ENCODE measurements at places on chromosomes 6 and 20.
A peak's percentile ranks its signal among the peaks of the same experiment; 100 is the strongest.

DNA sequence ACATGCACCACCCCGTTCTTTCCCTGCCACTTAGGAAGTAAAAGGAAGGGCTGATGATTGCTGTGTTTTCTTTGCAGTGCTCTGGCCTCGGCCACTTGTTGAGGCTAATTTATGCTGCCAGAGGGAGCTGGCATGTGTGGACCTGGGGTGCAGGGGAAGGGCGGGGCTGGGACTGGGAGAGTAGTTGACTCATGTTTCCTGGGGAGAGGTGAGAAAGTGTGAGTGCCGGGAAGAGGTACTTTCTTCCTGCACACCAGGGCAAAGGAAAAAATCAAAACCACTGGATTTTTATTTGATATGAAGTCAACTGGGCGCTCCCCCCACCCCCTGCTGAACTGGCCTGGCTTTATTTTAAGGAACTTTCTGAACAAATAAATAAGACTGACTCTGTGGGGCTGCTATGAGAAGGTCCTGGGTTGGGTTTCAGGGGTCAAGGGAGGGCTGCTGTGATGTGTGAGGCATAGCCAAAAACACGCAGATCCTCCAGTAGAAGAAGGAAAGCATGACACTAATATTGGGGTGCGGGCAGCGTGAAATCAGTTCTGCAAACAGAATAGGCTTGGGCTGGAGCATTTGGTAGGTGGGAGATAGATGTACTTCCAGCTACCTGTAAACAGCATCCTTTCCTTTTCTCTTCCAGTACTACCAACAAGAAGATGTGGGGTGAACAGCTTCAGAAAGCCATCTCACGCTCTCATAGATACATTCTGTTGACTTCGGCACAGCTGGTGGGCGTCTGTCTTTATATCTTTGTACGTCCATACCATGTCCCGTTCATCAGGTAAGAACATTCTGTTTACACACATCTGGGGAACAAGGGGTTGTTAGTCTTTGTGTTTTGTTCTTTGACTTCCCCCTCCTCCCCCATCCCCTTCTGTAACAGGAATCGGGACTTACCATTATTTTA, 87.5 kb downstream of the SYNJ2 start:
- H3K36me3 ChIP-seq = peaks cover 42% of the 10 kb centered on the region
- no peak for DNase-seq
- H3K4me3 ChIP-seq = no peak overlapping the region
- H3K27me3 ChIP-seq = no peaks in the 10 kb centered on the region
- no peak overlapping the region for H3K27ac ChIP-seq

DNA sequence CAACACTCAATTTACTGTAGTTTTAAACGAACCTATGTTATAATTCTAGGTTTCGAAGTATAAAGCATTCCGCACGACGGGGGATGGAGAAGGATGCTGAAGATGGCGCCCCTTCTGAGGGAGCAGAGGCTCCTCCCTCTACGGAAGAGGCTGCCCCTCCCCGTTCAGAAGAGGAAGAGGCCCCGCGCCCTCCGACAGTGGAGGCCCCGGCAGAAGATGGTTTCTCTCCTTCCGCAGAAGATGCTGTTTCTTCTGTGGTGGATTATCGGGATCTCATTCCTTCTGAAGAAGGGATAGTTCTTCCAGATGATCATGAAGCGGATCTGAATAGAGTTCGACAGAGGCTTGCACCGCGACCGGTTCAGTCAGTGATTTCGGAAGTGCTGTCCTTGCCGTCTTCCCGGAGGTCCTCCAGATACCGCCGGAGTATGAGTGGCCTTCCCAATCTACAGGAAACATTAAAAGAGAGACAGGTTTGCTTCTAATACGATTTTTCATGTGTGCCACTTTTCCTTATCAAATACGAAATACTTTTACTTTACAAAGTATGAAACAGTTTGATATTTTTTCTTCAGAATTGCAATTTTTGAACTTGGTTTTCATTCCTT, 7.7 kb downstream of the DNAH8 start:
- DNase-seq = no peak
- H3K36me3 ChIP-seq = no peaks in the 10 kb centered on the region
- H3K4me1 ChIP-seq = peaks cover 20% of the 10 kb centered on the region
- no peak overlapping the region for H3K27ac ChIP-seq

GRCh38 chr6:98838032-98838431, 3.7 kb downstream of the POU3F2 start:
- no peak overlapping the region for H3K27ac ChIP-seq
- no peak overlapping the region for H3K4me3 ChIP-seq
- peaks cover 20% of the 10 kb centered on the region for H3K4me1 ChIP-seq
- H3K36me3 ChIP-seq = peaks cover 2% of the 10 kb centered on the region
- H3K27me3 ChIP-seq = peaks cover 82% of the 10 kb centered on the region

GRCh38 chr6:43436577-43437282, 9.4 kb downstream of the ABCC10 start:
- no peaks in the 10 kb centered on the region for H3K4me1 ChIP-seq
- H3K36me3 ChIP-seq = peaks cover 11% of the 10 kb centered on the region
- H3K27me3 ChIP-seq = no peaks in the 10 kb centered on the region
- DNase-seq = no peak
- H3K4me3 ChIP-seq = no peak overlapping the region
- no peak overlapping the region for H3K27ac ChIP-seq

DNA sequence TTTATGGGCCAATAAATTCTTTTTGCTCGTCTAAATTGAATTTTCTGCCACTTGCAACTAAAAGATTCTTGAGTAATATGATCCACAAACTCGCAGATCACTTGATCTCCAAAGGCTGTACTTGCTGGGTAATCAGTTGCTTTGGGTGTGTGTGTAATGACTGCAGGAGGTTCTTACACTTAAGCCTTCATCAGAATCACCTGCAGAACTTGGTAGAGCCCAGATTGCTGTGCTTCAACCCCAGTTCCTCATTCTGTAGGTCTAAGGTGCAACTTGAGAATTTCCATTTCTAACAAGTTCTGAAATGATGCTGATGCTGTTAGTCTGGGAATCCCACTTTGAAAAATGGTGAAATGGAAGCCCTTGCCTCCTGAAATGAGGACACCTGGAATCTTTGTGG, 12.9 kb upstream of the FKBP1A start:
- no peak for DNase-seq
- H3K4me3 ChIP-seq = no peak overlapping the region
- H3K4me1 ChIP-seq = peaks cover 8% of the 10 kb centered on the region
- H3K36me3 ChIP-seq = peaks cover 8% of the 10 kb centered on the region

GRCh38 chr20:58106143-58106750, 122.2 kb downstream of the ANKRD60 start:
- no peaks in the 10 kb centered on the region for H3K36me3 ChIP-seq
- no peak overlapping the region for H3K4me3 ChIP-seq
- H3K27me3 ChIP-seq = peaks cover 4% of the 10 kb centered on the region
- no peak for DNase-seq
- H3K27ac ChIP-seq = no peak overlapping the region
- no peaks in the 10 kb centered on the region for H3K4me1 ChIP-seq

GRCh38 chr6:14975471-14975817, 270.4 kb upstream of the JARID2 start:
- peaks cover 2% of the 10 kb centered on the region for H3K36me3 ChIP-seq
- no peaks in the 10 kb centered on the region for H3K4me1 ChIP-seq
- no peaks in the 10 kb centered on the region for H3K27me3 ChIP-seq
- no peak overlapping the region for H3K27ac ChIP-seq
- H3K4me3 ChIP-seq = no peak overlapping the region
- no peak for DNase-seq

DNA sequence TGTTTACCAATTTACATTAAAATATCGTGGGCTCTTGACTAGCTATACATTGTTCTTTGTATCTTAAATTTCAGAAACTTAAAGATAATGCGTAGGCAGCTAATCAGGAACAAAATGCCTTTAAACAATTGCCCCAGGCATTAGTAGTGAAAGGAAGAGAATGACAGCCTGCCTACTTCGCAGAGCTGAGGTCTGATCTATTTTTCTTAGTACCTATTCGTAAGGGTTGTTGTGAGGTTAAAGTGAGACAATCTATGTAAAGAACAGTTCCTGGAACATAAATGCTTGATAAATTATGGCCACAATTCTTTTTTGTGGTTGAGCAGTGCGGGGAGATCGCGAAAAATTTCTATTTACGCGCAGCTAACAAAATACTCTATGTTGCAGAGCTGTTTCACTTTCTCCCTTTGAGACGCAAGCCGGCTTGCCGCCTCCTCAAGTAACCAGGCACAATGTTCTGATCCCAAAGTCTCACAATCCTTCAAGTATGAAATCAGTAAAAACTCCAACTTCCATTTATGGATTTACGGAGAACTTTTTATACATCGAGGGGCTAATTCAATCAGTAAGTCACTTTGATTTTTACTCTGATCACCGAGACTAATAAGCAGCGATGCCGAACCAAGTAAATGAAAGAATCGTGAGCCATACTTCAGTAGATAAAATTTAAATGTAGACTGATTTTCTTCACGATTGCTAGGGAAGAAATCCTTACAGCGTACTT, 878 bp upstream of the PNRC1 start:
- H3K27me3 ChIP-seq = no peaks in the 10 kb centered on the region
- H3K4me1 ChIP-seq = peaks cover 29% of the 10 kb centered on the region
- peak overlapping the region; percentile 95 for H3K4me3 ChIP-seq
- H3K36me3 ChIP-seq = peaks cover 32% of the 10 kb centered on the region
- peak; percentile 74 for DNase-seq

DNA sequence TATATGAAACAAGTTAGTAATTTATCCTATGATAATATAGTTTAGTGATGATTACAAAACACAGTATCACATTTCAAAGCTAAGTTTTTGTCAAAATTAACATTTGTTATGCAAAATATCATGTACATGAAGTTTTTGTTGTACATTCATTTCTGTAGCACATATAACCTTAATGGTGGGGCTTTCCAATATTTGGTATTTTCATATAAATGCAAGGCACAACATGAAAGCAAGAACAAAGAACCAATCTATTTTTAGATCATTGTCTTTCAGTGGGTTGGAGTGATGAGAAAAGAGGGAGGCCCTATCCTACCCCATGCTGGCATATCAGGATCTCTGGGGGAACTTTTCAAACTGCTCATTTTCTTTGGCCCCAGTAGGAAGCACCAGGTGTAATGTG, 53.4 kb downstream of the FAM83B start:
- no peak for DNase-seq
- no peaks in the 10 kb centered on the region for H3K4me1 ChIP-seq
- H3K27ac ChIP-seq = no peak overlapping the region
- H3K4me3 ChIP-seq = no peak overlapping the region
- H3K27me3 ChIP-seq = no peaks in the 10 kb centered on the region

GRCh38 chr20:3309226-3309625, 70.2 kb upstream of the SLC4A11 start:
- DNase-seq = no peak
- peaks cover 8% of the 10 kb centered on the region for H3K4me1 ChIP-seq
- peaks cover 2% of the 10 kb centered on the region for H3K36me3 ChIP-seq
- no peak overlapping the region for H3K27ac ChIP-seq

Measured in activated CD4-positive, alpha-beta T cell treated with anti-CD3 and anti-CD28 coated beads, Interleukin-2, amount 10 ng/mL, durations not matched to agents 7 days and 5 days (primary cell).